ENCODE measurements at places on chromosomes 3 and 15.

DNA sequence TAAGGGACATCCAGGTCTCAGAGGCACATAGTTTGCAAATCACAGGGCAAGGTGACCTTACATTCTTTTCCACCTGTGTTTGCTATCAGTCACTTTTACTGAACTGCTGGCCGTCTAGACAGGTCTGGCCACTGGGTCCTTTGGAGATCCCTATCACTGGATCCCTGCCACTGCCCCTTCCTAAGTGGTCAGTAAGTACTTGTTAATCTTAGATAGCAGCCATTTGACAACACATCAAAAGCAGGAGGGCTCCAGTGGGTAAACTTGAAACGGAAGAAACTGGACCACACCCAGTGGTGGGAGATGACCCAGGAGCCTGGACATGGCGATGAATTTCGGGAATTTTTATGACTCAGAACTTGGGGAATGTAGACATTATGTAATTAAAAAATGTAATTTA, 28.9 kb upstream of the RASGRP1 start:
- DNase-seq = no peak

GRCh38 chr3:132205609-132206008, 111.6 kb upstream of the ACP3 start:
- no peak for DNase-seq

DNA sequence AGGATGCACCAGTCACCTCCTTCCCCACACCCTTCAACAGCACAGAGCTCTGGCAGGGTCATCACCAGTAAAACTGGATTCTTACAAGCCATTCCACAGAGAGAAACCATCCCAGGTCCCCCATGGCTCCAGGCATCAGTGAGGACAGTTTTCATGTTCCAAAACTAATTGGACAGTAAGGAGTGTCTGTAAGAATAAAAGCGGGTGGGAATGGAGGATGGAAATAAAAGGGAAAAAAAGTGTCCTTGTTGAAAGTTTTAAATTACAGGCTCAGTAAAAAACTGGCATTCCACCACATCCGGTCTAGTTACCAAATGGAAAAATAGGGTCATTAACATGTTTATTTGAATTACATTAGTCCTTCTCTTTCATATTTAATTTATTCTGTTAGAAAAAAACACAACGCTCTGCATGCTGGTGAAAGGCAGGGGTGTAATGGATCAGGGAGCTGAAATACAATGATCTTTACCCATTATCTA, 117.4 kb downstream of the TIGIT start:
- no peak for DNase-seq

GRCh38 chr3:23711916-23712494, 93.8 kb upstream of the UBE2E1 start:
- DNase-seq = no peak

DNA sequence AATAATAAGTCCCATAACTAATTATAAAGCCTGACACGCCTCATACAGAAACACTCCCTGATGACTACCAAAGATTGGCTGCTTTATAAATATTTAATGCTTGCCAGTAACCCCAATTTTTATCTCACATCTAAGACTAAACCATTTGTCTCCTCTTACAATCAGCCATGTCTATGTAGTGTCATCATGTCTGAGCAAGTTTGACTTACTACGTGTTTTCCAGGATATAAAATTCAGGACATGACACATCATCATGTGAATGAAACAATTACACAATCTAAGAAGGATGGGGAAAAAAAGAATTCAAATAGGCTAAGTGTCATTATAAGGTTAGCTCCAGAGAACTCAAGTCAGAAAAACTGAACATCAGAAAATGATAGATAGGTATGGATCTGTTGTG, 208.7 kb downstream of the MECOM start:
- no peak for DNase-seq

DNA sequence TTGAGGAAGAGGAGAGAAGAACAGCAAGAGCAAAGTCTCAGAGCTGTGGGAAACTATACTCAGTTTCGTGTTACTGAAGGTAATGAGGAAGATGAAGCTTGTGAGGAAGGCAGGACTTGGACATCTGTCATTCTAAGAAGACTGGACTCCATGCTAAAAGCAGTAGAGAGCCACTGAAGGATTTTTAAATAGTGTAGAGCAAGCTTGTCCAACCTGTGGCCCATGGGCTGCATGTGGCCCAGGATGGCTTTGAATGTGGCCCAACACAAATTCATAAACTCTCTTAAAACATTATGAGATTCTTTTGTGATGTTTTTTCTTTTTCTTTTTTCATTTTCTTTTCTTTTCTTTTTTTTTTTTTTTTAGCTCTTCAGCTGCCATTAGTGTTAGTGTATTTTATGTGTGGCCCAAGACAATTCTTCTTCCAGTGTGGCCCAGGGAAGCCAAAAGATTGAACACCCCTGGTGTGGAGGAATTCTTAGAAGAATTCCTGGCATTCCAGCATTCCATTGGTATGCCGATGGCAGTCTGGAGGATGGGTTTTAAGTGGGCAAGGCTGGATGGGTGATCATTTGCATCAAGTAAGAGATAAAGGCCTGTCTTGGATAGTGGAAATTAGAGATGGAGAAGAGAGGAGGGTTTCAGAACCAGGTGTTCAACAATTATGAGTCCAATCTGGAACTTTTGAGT, 6.9 kb upstream of the NFKBIZ start:
- no peak for DNase-seq

- DNase-seq = no peak
These were observed 32.2 kb downstream of the LIPC start for GRCh38 chr15:58463815-58464650.

DNA sequence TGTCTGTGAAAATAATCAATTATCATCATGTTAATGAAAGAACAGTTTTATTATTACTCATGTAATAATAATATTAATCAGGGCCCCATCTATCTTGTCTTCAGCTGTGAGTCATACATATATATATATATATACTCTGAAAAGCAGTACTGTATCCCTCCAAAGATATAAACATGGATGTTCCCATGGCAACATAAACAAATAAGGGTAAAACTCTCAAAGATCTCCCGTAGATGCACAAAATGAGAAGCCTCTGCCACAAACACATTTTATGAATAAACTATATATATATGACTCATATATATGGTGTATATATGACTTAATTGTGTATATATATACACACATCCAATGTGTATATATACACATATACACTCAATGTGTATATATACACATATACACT, 163.8 kb upstream of the ARHGEF26 start:
- DNase-seq = no peak

- no peak for DNase-seq
These were observed 7.5 kb upstream of the TGFBR2 start for GRCh38 chr3:30598668-30599545.

DNA sequence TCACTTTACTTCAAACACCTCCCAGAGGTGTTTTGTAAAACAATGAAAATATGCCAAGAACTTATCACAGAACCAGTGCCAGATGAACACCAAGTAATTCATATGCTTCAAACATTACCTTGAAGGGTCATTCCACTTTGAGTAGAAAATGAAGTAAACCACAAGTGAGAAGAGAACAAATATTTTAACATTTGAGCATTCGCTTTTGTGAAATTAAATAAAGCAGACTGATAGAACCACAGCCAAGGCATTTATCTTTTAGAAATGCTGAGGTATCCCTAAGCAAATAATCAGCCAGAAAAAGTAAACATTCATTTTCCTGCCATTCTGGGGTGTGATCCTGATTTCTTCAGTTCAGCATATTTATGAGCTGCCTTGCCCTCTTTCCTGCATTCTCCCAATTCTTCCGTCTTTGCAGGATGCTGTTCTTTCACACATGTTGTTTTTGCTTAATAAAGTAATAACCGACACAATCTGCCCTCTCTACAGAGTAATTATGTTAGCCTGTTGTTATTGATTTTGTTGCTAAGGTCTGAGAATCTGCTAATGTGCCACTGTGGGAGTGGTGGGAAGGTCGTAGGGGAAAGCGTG, 235.6 kb upstream of the TGFBR2 start:
- no peak for DNase-seq
